ENCODE measurements at places on chromosomes 12 and 14.

- no peak for DNase-seq
Measured at GRCh38 chr14:44742202-44742601, 219.5 kb downstream of the KLHL28 start.

- no peak for DNase-seq
Measured at GRCh38 chr14:68404652-68405183, 388.1 kb downstream of the ZFP36L1 start.

DNA sequence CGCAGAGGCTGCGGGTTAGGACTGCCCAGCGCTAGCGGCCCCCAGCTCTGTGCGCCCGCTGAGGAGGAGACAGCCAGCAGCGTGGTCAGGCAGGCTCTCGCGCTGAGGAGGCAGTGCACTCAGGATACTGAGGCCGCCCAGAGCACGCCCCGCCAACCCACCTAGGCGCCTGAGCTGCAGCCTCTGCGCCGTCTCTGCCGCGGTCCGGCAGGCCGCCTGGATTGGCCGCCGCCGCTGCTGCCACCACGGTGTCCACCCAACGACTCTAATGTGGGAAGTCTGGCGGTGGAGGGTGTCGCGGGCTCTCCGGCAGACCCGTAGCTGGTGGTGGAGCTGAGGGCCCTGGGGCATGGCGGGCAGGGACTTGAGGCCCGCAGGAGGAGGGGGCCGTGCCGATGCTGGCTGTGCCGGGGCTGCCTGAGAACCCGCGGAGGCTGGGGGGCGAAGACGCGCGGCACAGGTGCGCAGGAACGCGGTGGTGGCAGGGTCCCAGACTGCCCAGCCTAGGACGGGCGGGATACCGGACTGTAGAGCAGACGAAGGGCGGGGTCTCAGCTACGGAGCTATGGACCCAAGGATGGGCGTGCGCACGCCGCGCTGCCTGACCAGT is 69.9 kb downstream of the ASCL4 start:
- DNase-seq = peak; percentile 68

GRCh38 chr14:104353921-104354701 is 215.7 kb downstream of the KIF26A start:
- no peak for DNase-seq

DNA sequence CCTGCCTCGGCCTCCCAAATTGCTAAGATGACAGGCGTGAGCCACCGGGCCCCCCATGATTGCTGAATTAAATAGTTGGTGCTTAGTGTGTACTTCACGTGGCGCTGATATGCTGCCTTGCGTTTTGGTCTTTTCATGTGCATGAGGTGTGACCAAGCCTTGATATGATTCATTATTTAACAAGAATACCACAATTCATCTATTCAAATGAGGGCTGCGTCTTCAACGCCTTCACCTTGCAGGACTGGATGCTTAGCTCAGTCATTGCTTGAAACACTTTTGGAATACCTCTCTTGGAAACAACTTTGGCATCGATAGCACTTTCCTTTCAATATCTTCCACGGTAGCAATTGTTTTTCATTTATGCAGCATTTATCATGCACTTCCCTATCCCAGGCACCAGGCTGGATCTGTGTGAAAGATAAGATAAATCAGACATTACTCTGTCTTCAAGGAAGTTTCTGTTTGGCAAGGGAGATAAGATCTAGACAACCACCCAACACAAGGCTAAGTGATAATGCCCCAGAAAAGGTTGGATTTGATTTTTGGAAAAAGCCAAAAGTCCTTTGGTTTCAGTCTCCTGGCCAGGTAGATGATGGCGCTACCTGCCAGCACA is 1.3 kb upstream of the TEAD4 start:
- no peak for DNase-seq

DNA sequence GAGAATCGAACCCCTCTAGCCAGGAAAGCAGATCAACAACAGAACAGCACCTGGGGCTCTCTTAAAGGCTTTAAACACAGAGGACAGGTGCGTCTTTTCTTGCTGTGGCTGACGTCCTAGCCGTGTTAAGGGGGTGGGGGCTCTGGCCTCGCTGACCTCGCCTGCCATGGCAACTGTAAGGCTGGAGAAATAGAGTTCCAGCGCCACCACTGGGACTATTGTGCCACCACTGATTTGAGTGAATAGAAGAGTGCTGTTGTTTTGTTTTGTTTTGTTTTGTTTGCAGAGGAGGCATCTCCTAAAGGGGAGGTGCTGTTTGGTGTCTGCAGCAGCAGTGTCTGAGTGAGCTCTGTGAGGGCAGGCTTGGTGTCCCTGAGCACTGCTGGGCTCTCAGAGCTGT is 34.2 kb upstream of the PRMT8 start:
- peak; percentile 76 for DNase-seq

GRCh38 chr12:128387811-128388422 is 120.9 kb downstream of the TMEM132C start:
- no peak for DNase-seq

DNA sequence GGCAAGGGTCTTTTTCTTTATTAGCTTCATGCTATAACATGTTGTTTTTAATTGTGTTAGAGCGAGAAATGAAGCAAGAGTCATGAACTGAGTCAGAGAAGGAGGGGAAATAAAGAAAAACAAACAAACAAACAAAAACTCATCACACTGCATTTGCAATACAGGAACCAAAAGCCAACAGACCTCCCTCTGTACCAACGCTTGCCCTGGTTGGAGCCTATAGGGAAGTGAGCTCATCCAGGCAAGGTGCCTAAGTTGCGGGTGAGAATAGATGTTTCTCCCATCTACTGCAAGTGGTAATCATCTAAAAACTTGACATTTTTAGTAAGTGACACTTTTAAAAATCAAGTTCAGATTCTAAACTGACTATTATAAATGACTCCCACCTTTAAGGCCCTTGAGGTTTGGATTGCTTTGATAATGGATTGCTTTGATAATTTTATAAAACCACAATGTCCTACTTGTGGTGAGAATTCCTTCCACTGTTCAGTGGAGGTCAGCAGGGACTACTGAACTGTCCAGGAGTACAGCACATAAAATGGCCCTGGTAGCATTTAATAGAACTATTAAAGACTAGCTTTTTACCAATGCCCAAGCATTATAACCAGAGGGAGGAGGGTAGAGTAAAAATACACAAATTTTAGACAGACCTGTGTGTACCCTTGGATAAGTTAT is 31.3 kb downstream of the SLC38A1 start:
- DNase-seq = no peak

GRCh38 chr12:119183942-119184695 is 5.4 kb downstream of the HSPB8 start:
- no peak for DNase-seq

GRCh38 chr12:52662093-52662917 is 10.3 kb upstream of the KRT2 start:
- DNase-seq = no peak

- peak; percentile 32 for DNase-seq
Measured at GRCh38 chr12:123571343-123571813, 13.0 kb upstream of the TMED2 start.

- DNase-seq = no peak
Measured at GRCh38 chr12:128763395-128763794, 60.4 kb downstream of the SLC15A4 start.

GRCh38 chr12:5096241-5096924 is 52.7 kb downstream of the KCNA5 start:
- DNase-seq = no peak

DNA sequence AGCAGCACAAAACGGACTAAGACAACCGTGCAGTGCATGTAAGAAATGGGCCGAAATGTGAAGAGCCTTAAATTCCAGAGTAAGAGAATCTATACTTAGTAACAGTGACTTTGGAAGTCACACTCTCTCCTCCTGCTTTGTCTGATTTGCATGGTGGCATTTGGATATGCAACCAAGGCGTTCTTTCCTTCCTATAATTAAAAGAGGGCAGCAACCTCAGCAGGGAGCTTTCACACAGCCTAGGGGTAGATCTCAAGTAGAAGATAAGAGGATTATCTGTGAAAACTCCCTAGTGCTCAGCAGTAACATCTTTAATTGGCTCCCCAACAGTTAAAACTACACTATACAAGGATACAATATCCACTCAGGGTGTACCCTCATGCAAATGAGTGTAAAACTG is 16.5 kb downstream of the GMFB start:
- no peak for DNase-seq

GRCh38 chr14:45068396-45068795 is 15.5 kb upstream of the PRPF39 start:
- DNase-seq = no peak

DNA sequence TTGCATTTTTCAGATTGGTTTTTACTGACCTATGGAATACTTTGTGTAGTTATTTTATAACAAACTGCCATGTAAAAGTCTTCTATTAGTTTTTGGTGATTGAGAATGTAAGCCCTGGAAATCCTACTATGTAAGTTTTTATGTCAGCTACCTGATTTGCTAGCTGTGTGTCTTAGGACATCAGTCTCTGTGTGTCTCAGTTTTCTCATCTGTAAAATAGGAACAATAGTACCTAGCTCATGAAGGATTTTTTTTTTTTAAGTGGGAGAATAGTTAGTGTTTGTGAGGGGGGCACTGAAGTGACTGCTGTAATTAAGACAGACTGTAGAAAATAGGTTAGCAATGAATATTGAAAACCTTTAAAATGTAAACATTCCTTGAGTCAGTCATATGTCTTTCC is 51.9 kb upstream of the KCNMB4 start:
- DNase-seq = no peak

DNA sequence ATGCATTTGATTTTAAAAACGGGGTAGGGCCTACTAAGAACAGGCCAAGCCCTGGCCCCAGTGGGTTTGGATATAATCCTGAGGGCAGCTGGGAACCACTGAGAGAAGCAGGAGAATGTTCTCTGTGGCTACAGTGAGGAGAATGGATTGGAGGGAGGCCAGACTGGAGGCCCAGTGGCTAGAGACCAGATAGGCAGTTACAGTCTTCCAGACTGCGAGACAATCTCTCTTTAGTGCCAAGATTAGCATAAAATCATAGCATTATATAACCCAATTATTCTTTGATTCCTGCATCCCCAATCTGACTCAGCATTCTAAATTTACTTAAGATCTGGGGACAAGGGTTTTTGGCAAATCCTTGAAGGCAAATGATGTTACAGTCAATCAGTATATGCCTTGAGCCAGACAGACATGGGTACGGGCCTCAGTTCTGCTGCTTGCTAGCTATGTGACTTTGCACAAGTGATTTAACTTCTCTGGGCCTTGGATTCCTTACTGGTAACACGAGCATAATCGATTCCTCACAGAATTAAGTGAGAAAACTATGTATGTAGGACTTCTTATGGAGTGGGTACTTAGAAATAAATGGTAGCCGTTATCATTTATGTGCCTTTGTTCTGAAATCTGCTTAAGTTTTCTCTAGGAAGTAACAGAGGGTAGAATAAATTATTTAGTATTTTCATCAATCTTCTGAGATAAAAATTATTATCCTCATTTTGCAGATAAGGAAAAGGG is 18.3 kb downstream of the NINJ2 start:
- no peak for DNase-seq

GRCh38 chr12:66137937-66138336 is 7.4 kb upstream of the LLPH start:
- DNase-seq = no peak

- DNase-seq = no peak
Measured at GRCh38 chr12:264269-264668, 1.6 kb upstream of the SLC6A13 start.

DNA sequence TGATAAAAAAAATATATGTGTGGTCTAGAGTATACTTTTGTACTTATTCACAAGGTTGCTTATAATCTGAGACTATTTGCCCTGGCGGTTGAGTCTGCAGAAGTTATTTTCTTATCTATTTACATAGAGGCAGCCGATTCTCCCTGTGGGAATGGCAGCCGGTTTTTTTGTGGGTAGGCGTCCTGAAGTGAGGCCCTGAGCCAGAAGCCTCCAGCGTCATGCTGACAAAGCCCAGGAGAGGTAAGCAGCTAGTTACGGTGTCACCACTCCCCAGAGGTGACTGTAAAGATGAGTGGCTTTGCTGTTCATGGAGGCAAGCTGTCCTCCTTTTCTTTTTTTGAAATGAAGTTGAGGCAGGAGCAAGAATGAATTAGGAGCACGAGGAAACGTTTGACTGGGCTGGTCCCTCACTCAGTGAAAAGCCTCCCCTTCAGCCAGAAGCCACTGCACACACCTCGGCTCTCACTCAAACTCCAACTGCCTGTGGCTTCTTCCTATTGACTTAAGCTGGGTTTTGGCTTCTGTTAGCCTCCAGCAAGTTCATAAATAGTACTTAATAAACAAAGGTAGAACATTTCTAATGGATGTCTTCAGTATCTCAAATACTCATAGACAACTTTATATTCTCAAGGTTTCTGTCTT is 21.5 kb downstream of the PAX9 start:
- no peak for DNase-seq

GRCh38 chr12:81207173-81207572 is 129.3 kb downstream of the ACSS3 start:
- DNase-seq = no peak

GRCh38 chr14:89753828-89754412 is 200.6 kb downstream of the EFCAB11 start:
- no peak for DNase-seq

- no peak for DNase-seq
Measured at GRCh38 chr12:46904406-46905238, 78.8 kb upstream of the SLC38A4 start.

DNA sequence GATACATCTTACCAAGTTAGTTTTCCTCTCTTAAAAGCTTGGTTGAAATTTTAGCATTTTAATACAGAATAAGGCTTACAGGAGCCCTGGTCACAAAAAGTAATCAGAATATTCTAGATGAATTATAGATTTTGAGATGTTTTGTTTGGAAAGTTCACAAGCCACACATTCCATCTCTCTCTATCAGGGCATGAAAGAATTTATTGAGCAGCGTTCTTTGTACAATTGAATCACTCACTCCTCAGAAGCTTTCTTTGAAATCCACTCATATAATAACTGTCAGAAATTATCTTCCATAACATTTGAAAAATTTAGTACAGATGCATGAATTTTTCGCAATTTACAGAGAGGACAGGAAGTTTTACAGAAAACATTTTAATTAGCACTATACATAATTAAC is 938.6 kb upstream of the MDGA2 start:
- no peak for DNase-seq

- DNase-seq = no peak
Measured at GRCh38 chr12:50049254-50050118, 7.9 kb upstream of the ASIC1 start.

DNA sequence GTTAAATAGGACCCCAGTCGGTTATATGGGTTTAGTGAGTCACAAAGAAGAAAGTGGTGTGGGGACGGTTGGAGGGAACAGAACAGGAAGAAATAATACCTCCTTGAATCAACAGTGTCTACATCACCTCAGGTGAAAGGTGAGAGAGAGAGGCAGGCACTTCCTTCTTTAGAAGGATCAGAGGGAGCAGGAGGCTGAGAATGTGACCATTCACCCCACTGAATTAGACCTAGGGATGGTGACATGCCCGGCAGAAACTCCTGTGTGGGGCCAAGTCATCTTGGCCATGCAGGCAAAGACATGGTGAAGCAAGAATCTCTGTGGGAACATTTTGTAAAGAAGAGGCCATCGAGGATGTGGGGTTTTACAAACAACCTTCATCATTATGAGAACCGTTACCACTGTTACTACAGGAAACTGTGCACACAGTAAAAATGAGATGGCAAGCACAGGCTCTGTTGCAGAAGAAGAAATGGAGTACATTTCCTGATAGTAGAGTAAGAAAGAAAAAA is 1196.9 kb downstream of the VRK1 start:
- DNase-seq = no peak

GRCh38 chr12:88303335-88303734 is 161.2 kb downstream of the TMTC3 start:
- no peak for DNase-seq
